ENCODE measurements at places on chromosomes 5 and 9.

- no peak for DNase-seq
Measured at GRCh38 chr5:94389515-94389899, 228.9 kb downstream of the KIAA0825 start.

GRCh38 chr5:66072031-66072430, 72.1 kb upstream of the SREK1 start:
- DNase-seq: no peak

- DNase-seq: no peak
Measured at GRCh38 chr9:8494571-8494970, 695.0 kb upstream of the DMAC1 start.

DNA sequence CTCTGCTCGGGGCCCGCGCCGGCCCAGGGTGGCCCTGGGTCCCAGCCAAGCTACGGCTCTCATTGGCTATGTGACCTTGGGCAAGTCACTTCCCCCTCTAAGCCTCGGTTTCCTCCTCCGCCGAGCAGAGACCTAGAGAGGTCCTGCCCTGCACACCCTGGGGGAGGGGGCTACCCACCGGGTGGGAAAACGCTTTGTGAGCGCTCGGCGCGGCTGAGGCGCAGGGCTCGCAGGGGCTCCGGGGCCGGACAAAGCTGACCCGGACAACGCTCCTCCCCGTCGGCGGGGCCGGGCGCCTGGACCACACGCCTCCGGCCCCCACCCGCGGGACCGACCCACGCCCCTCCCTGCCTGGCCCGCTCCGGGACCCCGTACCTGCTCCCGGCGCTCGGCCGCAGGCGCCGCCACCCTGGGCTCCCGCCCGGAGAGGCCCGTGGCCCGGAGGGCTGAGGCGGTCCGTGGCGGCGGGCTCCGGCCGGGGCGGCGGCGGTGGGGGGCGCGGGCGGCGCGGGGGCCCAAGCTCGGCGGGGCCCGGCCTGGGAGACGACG, 85.7 kb upstream of the MELK start:
- DNase-seq: peak; percentile 20

- DNase-seq: no peak
Measured at GRCh38 chr9:110257097-110257841, 962 bp upstream of the TXN start.

DNA sequence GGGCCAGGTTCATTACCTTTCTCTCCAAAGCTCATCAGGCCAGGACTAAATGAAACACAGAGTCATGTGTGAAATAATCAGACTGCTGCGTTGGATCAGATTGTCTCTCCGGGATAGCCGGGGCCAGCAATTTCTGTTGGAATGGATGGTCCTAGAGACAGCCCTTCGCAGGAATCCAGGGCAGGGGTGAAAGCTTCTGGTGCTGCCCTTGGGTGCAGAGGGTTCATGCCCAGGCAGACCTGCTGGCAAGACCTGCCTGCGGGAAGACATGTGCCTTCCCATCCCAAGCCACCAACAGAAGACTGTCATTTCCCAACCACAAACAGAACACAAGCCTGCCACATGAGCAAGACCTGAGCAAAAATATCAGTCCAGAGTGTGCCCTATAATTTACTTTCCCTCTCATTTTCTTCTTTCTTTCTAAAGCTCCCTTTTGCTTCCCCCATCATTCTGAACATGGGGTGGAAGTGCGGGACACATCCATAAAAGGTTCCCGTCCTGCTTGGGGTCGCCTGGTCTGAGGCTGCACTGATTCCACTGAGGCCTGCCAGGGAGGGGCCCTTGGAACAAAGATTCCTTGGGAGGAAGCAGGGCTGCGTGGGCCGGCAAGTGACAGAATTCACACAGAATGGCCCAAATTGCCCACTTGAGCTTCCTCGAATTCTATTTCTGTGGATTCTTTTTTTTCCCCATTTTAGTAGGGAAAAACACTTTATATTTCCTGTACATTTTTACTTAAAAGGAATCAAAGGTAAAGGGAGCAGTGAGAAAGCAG, 57.3 kb downstream of the UBE2QL1 start:
- no peak for DNase-seq

GRCh38 chr9:117992006-117992405, 287.8 kb downstream of the TLR4 start:
- no peak for DNase-seq

DNA sequence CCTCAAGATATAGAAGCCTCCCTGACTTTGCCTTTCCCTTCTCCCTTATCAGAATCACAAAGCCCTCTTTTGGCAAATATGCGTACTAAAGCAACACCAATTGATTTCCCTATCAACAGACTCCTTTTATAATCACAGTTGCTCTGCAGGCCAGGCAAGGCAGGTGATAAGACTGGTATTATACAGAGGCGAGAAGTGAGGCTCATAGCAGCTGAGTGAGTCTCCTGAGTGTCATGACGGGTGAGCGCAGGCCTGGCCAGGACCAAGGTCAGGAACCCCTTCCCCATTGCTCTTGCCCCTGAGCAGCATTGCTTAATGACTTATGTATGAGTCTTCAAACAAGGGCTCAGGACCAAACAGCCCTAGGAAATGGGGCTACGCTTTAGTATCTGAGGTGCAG, 70.8 kb downstream of the FBXO38 start:
- no peak for DNase-seq

DNA sequence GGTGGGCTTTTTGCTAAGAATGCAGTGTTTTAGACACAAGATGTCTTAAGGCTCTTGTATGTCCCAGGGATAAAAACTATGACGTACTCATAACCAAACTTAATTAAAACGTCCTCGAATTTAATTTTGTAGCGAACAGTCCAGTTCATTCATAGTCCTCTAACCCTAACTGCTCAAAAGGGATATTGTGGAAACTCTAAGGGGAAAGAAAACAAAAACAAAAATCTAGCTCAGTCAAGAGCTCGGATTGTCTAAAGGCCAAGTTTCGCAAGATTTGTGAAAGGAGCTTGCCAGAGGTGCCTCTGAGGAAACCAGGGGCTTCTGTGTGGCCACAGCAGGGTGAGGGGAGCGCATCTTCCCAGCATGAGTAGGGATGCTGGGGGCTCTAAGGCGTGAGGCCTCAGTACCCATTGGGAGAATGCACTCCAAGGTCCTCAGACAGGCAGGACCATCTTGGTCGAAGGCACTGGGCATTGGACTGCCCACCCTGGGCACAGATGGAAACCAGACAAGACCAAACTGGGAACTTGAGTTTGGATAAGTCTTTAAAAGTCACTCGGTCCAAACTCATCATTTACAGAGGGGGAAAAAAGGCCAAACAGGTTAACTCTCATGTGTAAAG, 71.8 kb downstream of the PRRT1B start:
- DNase-seq: no peak

- no peak for DNase-seq
Measured at GRCh38 chr9:114309096-114309495, 13.8 kb upstream of the ORM1 start.

- peak; percentile 29 for DNase-seq
Measured at GRCh38 chr9:134010310-134011173, 14.7 kb upstream of the BRD3OS start.

GRCh38 chr9:16676519-16676918, 194.0 kb downstream of the BNC2 start:
- DNase-seq: no peak

- no peak for DNase-seq
Measured at GRCh38 chr9:35350827-35351549, 138.9 kb upstream of the RUSC2 start.

- no peak for DNase-seq
Measured at GRCh38 chr9:135605238-135605781, 34.0 kb downstream of the GLT6D1 start.

DNA sequence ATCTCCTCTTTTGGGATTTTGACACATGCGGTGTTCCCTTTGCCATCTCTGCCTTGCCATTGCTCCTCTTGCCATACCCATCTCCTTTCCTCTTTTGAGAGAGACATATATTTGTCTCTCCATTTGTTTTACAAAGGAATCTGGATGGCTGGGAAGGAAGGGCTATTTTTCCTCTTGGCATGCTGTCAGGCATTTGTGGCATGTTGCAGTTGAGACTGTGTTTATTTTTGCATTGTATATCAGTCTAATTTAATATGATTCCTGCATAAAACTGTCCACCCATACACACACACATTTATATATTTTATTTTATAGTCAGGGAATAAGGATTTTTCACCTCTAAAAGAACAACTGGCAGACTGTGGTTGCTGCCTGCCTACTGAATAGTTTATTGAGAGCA, 1105.8 kb upstream of the SEMA6A start:
- no peak for DNase-seq

DNA sequence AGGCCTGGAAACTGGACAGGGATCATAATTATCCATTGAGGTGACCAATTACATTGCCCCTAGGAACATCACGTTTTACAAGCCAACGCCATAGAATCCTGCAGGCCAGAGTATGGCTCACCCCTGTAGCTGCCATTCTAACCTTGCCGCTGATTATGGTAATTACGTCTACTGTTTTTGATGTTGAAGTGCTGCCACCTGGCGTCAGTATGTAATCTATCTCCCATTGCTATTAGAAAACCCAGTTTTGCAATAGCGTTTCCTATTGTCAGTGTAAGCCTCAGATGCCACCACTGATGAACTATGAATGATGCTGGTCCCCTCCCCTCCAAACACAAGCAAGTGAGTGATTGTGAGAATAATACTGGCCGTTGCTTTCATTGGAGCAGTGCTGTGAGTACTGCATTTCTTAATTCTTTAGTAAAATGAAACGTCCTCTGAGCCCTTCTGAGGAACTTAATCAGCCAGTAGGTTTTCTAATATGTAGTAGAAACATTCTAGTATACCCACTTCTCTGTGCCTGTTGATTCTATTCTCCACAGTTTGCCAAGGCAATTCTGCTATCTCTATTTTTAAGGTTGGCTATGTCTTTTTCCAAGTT, 100.5 kb upstream of the NMUR2 start:
- DNase-seq: peak; percentile 23

DNA sequence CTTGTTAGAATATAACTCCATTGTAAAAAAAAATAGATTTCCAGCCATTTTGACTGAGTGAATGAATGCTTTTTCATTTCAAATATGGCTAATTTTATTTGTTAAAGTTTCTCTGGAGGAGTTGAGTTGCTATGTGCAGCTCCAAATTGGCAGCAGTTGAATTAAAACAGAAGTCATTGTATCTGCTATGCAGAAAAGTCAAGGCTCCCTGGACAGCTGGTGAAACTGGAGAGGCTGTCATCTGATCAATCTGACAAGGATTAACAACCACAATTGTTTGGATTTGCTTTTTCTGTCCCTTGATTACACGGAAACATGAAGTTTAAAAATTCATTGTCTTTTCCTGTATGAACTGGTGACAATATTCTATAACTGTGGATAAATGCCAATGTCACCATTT, 713.9 kb downstream of the EFNA5 start:
- no peak for DNase-seq

- DNase-seq: no peak
Measured at GRCh38 chr5:169711551-169712225, 74.6 kb downstream of the DOCK2 start.

DNA sequence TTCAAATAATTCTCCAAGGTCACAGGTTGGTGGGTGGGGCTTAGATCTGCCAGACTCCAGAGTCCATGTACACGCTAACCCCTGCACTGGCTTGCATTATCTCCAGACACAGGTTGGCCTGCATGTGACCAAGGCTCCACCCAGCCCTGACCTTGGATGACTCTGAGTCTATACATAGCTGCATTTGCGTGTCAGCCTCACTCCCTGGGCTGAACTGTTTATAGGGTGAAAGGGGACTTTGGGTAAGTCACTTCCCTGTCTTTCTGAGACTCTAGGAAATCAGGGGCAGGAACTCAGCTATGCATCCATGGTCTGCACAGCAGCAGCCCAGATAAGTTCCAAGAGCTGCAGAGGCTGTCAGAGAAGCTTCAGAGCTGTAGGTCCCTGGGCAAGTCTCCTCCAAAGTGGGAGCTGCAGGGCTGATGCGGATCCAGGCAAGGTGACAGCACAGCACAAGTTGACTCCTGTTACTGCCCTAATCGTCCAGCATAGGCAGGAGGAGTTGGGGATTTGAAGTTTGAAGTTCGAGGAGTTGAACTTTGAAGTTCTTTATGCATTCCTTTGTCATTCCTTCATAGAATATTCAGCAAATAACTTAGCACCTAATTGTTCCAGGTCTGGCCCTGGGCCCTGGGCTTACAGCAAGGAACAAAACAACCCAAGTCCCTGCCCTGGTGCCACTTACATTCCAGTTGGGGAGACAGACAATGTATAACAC, 53.4 kb downstream of the SLC22A5 start:
- no peak for DNase-seq

GRCh38 chr5:154372661-154373060, 73.1 kb upstream of the SAP30L start:
- DNase-seq: no peak

DNA sequence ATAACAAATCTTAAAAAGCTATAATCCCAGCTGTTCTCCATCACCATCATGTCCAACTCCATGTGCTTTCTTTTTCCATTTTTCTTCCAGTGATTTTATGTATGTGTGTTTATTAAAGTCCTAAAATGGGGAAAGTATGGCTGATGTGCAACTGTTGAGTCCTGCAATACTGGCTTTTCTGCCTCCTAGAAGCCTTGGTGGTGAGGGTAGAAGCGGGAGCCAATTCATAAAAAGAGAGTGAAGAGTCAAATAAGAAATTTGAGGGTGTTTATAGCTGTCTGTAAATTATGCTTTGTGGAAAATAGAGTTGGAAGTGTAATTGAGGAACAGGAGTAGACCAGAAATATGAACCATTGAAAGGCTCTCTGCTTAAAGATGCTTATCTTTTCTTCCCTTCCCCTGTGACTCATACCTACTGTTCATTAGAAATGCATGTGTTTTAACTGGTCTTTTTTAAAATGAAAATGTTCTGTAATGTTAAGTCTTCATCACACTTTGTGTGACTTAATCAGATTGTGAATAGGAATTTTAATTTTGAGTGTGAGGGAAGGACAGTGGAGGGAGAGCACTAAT, 80.1 kb downstream of the ZCCHC7 start:
- no peak for DNase-seq

GRCh38 chr9:37617832-37618231, 25.4 kb upstream of the TOMM5 start:
- DNase-seq: no peak

GRCh38 chr5:157571357-157571827, 4.2 kb downstream of the ADAM19 start:
- peak; percentile 51 for DNase-seq

DNA sequence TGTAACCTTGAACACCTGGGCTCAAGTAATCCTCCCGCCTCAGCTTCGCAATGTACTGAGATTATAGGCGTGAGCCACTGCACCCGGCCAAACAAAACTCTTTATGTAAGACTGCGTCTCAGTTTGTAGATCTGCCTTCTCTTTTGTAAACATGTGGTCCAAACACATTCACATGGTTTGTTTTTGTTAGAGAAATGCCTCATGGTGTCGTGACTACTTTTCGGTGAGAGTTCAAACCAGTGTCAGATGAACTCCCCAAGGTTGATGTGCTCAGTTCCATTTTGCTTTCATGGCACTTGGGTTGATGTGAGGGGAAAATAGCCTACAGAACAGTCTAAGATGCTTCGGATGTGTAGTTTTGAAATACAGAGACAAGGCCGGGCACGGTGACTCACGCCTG, 231.6 kb downstream of the GOLPH3 start:
- no peak for DNase-seq

DNA sequence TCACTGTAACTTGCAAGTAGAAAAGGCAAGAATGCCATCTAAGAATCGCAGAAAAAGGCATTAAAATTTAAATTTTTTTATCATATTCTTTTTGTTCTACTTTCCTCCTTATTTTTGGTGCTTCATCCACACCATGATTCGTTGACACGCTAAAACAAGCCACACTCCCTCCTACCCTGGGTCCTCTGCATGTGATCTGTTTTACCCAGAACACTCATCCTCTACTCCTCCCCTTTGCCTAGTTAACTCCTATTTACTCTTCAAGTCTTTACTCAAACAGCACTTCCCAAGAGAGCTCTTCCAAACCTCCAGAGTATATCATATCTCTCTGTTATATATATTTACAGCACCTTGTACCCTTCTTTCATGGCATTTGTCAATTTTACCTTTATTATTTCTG, 61.4 kb upstream of the SRP19 start:
- no peak for DNase-seq
